ENCODE measurements at places on chromosomes 5 and 9.

DNA sequence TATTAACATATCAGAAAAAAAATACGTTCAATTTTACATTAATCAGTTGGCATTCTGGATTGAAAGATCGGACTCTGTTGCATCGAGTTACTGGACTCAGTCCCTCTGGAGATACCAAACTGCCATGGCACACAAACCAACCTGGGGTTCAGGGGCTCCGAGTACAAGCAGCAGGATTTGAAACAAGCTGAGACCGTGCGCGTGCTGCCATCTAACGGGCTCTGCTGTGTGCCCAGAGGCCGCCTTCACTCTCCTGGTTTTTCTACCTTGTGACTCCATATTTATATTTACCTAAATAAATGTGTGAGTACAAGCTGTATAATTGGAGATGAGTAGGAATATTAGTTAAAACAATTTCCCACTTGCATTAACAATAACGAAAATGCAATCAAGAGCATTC lies 48.2 kb downstream of the ANXA1 start:
- no peak for DNase-seq

DNA sequence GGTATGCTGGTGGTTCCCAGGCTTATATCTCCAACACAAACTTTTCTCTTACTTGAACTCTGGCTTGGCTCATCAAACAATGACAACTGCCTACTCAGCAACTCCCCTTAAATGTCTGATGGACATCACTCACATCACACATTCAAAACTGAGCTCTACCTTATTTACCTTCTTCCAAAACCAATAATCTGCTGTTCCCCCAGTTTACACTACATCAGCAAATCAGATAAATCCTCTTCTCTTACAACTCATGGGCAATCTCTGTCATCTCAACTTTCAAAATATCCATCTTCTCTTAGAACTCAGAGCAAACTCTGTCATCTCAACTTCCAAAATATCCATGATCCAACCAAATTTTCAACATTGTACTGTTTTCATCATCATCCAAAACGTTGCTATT lies 2347.9 kb upstream of the ACO1 start:
- no peak for DNase-seq

DNA sequence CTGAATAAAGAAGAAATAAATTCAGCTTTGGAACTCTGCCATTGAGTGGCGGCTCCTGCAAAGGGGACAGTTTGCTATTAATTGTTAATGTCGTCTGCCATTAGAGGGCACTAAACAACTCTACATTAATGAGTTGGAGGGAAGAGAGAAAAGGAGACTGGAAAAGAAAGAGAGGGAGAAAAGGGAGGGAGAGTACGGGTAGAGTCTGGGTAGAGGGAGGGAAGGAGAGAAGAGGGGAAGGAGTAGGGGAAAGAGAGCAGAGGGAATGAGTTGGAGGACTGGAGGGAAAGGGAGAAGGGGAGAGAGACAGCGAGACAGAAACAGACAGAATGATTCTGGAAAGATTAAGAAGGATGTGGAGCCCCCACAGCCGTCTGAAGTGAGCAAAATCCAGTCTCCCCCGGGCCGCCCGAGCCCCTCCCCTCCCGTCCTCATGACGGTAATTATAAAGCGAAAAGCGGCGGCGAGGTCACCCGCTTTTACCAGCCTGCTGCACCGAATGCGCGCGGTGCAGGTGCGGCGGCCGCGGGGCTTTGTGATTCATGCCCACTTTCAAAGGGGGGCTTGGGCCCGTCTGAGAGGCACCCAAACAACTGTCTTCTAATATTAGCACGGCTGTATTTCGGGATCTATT lies 1.9 kb upstream of the FST start:
- DNase-seq, result no peak

GRCh38 chr9:123716339-123716945 lies 213.5 kb downstream of the DENND1A start:
- DNase-seq, result no peak

DNA sequence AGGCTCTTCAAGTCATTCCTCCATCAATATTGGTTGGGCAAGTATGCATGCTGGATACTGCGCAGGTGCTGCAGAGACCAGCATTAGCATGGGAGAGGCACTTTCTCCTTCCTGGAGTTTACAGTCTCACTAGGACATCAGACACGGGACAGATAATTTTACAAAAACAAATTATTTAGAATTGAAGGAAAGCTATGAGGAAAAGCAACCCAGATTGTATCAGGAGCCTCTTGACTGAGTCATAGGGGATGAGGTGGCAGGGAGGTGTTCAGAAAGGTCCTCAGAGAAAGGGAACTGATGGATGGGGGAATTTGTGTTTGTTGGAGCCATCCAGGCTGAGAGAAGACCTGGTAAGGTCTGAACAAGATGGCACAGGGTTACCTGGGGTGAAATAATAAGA lies 24.5 kb upstream of the RAB14 start:
- no peak for DNase-seq

DNA sequence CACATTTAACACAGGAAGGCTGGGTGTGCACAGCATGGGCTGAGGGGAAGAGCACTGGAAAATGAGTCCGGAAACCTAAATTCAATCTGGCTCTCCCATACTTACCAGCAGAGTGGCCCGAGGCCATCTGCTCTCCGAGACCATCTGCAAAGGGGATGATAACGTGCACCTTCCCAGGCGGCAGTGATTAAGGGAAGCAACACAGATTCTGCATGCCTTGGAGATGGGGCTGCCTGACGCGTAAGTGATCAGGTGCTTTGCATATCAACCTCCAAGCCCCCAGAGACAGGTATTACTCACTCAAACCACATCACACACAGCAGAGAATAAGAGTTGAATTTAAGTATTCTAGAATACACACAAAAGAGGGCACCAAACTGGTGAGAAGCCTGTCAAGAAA lies 9.1 kb downstream of the EPB41L4B start:
- no peak for DNase-seq

- no peak for DNase-seq
Measured at GRCh38 chr9:14393418-14393817, 79.5 kb upstream of the NFIB start.
